ENCODE measurements at places on chromosomes 13 and 19. TPM values are rescaled to one million over a fixed set of nuclear protein-coding genes. Genes with fewer than 3 reads are reported as not detected.

The PEG3 gene
- not detected for total RNA-seq

- no peak for DNase-seq
- no peak overlapping the region for H3K27ac ChIP-seq
- no peak overlapping the region for H3K4me3 ChIP-seq
- no peaks in the 10 kb centered on the region for H3K36me3 ChIP-seq
Measured at GRCh38 chr13:92459306-92459705, 767.3 kb upstream of the GPC6 start.

- peaks cover 3% of the 10 kb centered on the region for H3K36me3 ChIP-seq
- no peak overlapping the region for H3K27ac ChIP-seq
- DNase-seq, result no peak
- no peaks in the 10 kb centered on the region for H3K4me1 ChIP-seq
- H3K4me3 ChIP-seq, result no peak overlapping the region
Measured at GRCh38 chr19:22052644-22053013, 345 bp downstream of the ZNF257 start.

DNA sequence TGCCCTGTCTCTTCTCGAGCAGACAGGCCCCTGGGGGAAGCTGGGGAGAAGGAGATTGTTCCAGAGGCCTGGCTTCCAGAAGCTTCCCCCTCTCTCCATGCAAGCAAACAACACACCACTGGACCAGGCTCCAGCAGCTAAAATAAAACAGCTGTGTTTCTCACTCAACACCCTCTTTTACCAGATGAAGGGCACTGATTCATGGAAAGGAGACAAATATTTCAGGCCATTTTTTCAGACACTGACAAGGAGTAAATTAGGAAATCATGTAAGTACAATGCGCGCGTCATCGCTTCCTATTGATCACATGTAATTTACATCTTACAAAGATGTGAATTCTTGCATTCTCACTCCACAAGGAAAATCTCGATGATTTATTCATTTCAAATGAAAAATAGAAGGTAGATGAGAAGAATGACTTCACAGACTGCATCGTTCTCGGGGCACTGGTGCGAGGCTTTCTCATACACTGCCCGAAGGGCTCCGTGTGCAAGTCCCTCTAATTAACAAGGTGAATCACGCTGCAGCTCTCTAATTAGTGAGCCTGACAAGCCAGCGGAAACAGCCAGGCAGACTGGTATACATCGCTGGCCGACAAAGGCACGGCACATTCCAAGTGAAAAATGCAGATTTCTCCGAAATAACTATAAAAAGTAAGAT is 153.6 kb downstream of the KCTD15 start:
- DNase-seq, result no peak
- H3K27me3 ChIP-seq, result peaks cover 12% of the 10 kb centered on the region
- H3K4me1 ChIP-seq, result peaks cover 7% of the 10 kb centered on the region
- no peak overlapping the region for H3K27ac ChIP-seq
- no peaks in the 10 kb centered on the region for H3K36me3 ChIP-seq
- H3K4me3 ChIP-seq, result no peak overlapping the region

The ADGRE1 gene
- not detected for total RNA-seq

The LHFPL6 gene
- total RNA-seq, result 1.2 TPM

The PBX4 gene
- 5.0 TPM for total RNA-seq

The CLEC17A gene
- not detected for total RNA-seq

The LTBP4 gene
- 25.4 TPM for total RNA-seq

GRCh38 chr19:40726279-40726678 is 9.4 kb downstream of the ITPKC start:
- no peak overlapping the region for H3K27ac ChIP-seq
- DNase-seq, result no peak
- H3K27me3 ChIP-seq, result no peaks in the 10 kb centered on the region
- H3K4me1 ChIP-seq, result peaks cover 1% of the 10 kb centered on the region
- no peak overlapping the region for H3K4me3 ChIP-seq

GRCh38 chr13:72834601-72835000 is 52.7 kb downstream of the PIBF1 start:
- no peaks in the 10 kb centered on the region for H3K27me3 ChIP-seq
- no peak for DNase-seq
- H3K4me1 ChIP-seq, result peaks cover 5% of the 10 kb centered on the region
- no peak overlapping the region for H3K4me3 ChIP-seq
- H3K36me3 ChIP-seq, result peaks cover 44% of the 10 kb centered on the region

DNA sequence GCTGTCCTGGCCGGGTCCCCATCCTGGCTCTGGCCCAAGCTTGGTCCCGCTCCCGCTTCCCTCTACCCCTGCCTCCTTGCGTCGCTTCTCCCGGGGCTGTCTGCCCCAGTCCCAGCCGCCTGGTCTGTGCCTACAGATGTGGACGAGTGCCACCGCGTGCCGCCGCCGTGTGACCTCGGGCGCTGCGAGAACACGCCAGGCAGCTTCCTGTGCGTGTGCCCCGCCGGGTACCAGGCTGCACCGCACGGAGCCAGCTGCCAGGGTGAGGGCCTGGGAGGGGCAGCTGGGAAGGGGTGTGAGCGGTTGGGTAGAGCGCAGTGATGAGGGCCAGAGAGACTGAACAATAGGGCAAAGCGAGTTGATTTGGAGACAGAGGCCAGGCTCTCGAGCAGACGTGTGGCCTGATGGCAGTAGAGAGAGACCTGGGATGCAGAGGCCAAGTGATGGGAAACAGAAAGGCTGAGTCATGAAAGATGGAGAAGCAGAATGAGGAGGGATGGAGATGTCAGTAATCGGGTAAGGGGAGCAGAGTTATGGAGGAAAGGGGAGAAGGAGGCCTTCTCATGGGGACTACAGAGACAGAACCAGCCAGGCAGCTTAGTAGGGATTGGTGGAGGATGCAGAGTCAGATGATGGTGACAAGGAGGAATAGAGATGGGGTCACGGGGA is 9.4 kb downstream of the LTBP4 start:
- peaks cover 95% of the 10 kb centered on the region for H3K27me3 ChIP-seq
- no peak for DNase-seq
- no peak overlapping the region for H3K4me3 ChIP-seq

DNA sequence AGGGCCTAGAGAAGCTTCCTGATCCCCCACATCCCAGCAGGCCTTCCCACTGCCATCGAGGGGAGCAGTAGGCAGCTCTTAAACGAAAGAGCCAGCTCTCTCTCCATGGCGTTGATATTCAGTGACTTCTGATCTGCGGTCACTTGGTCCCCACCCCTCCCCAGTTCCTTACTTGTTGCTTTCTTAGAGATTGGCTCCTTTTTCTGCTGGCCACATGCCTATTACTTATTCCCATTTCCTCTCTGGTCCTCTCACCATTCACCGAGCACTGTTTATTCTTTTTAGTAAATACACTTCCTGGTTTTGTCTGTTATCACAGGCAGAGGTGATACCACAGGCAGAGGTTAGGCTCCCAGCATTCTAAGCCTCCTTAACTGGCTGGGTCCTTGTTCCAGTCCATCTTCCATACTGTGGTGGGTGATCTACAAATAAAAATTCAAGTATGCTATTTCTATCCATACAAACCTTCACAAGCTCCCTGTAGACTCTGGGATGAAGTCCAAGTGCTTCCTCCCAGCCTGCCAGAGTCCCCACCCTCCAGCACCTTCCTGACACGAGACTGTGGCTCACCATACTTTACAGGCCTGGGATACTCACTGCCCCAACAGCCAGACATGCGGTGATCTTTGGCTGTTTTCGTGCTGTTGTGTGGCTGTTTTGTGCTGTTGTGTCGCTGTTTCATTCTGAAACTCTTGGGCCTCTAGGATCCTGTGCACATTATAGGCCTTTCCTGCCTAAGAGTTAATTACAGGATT is 315.9 kb downstream of the ATP8A2 start:
- peak overlapping the region; percentile 87 for H3K27ac ChIP-seq
- no peak overlapping the region for H3K4me3 ChIP-seq
- H3K4me1 ChIP-seq, result peaks cover 73% of the 10 kb centered on the region
- H3K36me3 ChIP-seq, result no peaks in the 10 kb centered on the region
- peaks cover 11% of the 10 kb centered on the region for H3K27me3 ChIP-seq

The ZNF146 gene
- 101 TPM for total RNA-seq

GRCh38 chr13:102091231-102091630 is 310.6 kb downstream of the FGF14 start:
- H3K27me3 ChIP-seq, result peaks cover 3% of the 10 kb centered on the region
- H3K27ac ChIP-seq, result no peak overlapping the region
- no peak overlapping the region for H3K4me3 ChIP-seq
- H3K36me3 ChIP-seq, result no peaks in the 10 kb centered on the region
- H3K4me1 ChIP-seq, result no peaks in the 10 kb centered on the region
- no peak for DNase-seq

The RAB3A gene
- 3.3 TPM for total RNA-seq

The IRF3 gene
- 103 TPM for total RNA-seq

The HPN gene
- 71.5 TPM for total RNA-seq

GRCh38 chr13:72884101-72884500 is 102.2 kb downstream of the PIBF1 start:
- H3K27ac ChIP-seq, result no peak overlapping the region
- DNase-seq, result no peak

GRCh38 chr19:7492558-7492957 is 3.7 kb upstream of the PEX11G start:
- H3K36me3 ChIP-seq, result no peaks in the 10 kb centered on the region
- H3K27ac ChIP-seq, result no peak overlapping the region
- H3K4me3 ChIP-seq, result no peak overlapping the region
- DNase-seq, result no peak

DNA sequence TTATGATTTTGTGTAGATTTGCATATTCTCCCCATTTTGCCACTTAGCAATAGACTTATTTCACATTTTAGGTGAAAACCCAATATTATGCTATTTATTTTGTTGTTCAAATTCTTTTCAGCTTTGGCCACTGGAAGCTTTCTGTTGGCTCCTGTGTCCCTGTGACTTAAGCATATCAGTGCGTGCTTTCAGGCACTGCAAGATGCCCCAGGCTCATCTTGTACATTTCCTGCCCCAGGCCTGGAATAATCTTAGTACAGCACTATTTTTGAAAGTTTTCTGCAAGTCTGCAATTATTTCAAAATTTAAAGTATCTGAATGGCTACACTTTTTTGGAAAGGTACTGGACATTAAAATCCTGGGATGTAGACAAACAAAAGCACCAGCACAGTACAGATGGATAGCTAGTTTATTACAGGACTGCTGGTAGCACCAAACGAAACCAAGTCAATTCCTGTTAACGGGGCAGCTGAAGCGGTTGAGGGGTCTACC is 3.5 kb upstream of the CCNP start:
- H3K4me1 ChIP-seq, result peaks cover 11% of the 10 kb centered on the region
- H3K4me3 ChIP-seq, result no peak overlapping the region
- H3K27ac ChIP-seq, result no peak overlapping the region
- peaks cover 1% of the 10 kb centered on the region for H3K36me3 ChIP-seq

DNA sequence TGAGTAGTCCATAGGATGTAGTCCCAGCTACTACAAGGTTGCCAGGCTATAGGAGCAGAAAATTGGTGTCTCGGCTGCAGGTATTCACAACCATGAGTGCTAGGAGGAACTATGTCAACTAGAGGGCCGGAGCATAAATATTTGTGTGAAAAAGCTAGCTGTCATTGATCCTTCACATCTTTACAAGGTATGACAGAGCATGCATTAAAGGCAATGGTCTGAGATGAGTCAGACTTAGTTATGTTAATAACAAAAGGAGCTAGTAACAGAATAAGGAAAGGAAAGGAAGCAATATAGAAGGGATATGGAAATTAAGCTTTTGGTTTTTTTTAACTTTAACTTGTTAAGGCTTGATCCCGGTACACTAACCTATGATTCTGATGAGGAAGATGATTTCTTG is 40.9 kb upstream of the PSG9 start:
- peaks cover 1% of the 10 kb centered on the region for H3K36me3 ChIP-seq
- H3K4me3 ChIP-seq, result no peak overlapping the region
- no peaks in the 10 kb centered on the region for H3K27me3 ChIP-seq
- no peak for DNase-seq
- H3K27ac ChIP-seq, result no peak overlapping the region

GRCh38 chr13:73677048-73677601 is 457.1 kb downstream of the KLF12 start:
- H3K4me1 ChIP-seq, result peaks cover 41% of the 10 kb centered on the region
- no peak for DNase-seq
- peak overlapping the region; percentile 4 for H3K27ac ChIP-seq
- no peak overlapping the region for H3K4me3 ChIP-seq

GRCh38 chr19:51417107-51417809 is at the start of gene SIGLEC10:
SIGLEC10 (minus strand) TSS chr19:51417642; CDS start chr19:51417581, 61 bp downstream.
- peaks cover 17% of the 10 kb centered on the region for H3K27me3 ChIP-seq
- no peaks in the 10 kb centered on the region for H3K36me3 ChIP-seq
- no peaks in the 10 kb centered on the region for H3K4me1 ChIP-seq
- DNase-seq, result no peak

- no peaks in the 10 kb centered on the region for H3K27me3 ChIP-seq
- H3K27ac ChIP-seq, result peak overlapping the region; percentile 16
- DNase-seq, result no peak
- no peak overlapping the region for H3K4me3 ChIP-seq
- H3K4me1 ChIP-seq, result no peaks in the 10 kb centered on the region
Measured at GRCh38 chr19:38134540-38135149, 89.4 kb downstream of the DPF1 start.
